ENCODE measurements at places on chromosomes 12 and 14. TPM values are rescaled to one million over a fixed set of nuclear protein-coding genes. Genes with fewer than 3 reads are reported as not detected.
A peak's percentile ranks its signal among the peaks of the same experiment; 100 is the strongest.

IRAK3 gene
- polyA plus RNA-seq, result 4.6 TPM

FRMD6 gene
- 20.8 TPM for polyA plus RNA-seq

ART4 gene
- polyA plus RNA-seq, result 0.16 TPM

LMNTD1 gene
- polyA plus RNA-seq, result 0.12 TPM

PTPRB gene
- 20.6 TPM for polyA plus RNA-seq

IFT43 gene
- 44.1 TPM for polyA plus RNA-seq

ABCB9 gene
- polyA plus RNA-seq, result 5.1 TPM

STYX gene
- 20.9 TPM for polyA plus RNA-seq

DNA sequence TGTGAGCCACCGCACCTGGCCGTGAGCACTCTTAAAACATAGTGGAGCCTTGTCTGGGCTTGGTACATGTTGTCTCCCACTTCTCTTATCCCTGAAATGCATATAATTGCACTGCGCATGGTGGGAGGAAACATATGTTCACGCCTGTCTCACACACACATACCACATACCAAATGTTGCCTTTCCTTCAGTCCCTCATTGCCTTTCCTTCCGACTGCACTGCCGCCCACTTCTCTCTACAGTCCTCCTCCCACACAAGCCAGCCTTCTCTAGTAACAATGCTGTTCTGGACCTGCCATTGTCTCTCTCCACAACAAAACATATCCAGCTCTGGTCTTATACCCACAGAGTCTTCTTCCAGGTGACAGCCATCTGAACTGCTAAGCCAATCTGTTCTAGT lies 88.3 kb upstream of the PTHLH start:
- DNase-seq, result no peak

- DNase-seq, result no peak
These were observed 5.5 kb downstream of the MAP3K12 start for GRCh38 chr12:53493610-53494391.

DNA sequence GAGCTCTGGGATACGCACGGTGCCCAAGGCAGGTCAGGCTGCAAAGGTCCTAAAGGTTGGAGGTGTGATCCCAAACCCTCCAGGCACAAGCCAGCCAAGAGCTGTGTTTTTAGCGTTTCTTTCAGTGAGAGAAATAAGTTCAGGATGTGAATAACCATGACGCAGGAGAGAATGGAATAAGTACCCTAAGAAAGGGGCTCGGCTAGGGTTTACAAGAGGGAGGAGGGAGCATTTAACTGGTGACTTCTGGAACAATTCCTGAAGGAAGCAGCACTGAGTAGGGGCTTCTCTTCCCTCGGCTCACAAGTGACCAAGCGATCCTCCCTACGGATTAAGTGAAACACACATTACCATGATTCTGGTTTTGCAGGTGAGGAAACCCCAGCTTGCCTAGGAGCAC lies 29.4 kb downstream of the SSH1 start:
- DNase-seq, result no peak

DNA sequence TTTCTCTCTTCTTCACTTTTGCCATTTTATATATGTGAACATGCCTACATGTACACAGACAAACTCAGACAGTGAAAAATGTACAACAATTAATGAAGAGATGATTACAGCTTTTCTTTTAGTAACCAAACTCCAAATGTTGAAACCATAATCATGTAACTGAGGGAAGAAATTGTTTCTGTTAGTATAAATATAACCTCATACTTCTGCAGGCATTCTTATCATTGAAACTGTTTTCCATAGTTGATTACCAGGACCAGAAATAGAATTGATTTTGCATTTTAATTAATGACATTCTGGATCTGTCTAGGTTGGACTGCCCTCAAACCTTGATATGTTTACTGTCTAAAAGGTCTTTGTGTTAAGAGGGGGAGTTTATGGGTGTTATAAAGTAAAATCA lies 3.2 kb downstream of the ANO4 start:
- no peak for DNase-seq

GRCh38 chr12:82359115-82359478 lies 768 bp downstream of the METTL25 start:
- DNase-seq, result no peak

DNA sequence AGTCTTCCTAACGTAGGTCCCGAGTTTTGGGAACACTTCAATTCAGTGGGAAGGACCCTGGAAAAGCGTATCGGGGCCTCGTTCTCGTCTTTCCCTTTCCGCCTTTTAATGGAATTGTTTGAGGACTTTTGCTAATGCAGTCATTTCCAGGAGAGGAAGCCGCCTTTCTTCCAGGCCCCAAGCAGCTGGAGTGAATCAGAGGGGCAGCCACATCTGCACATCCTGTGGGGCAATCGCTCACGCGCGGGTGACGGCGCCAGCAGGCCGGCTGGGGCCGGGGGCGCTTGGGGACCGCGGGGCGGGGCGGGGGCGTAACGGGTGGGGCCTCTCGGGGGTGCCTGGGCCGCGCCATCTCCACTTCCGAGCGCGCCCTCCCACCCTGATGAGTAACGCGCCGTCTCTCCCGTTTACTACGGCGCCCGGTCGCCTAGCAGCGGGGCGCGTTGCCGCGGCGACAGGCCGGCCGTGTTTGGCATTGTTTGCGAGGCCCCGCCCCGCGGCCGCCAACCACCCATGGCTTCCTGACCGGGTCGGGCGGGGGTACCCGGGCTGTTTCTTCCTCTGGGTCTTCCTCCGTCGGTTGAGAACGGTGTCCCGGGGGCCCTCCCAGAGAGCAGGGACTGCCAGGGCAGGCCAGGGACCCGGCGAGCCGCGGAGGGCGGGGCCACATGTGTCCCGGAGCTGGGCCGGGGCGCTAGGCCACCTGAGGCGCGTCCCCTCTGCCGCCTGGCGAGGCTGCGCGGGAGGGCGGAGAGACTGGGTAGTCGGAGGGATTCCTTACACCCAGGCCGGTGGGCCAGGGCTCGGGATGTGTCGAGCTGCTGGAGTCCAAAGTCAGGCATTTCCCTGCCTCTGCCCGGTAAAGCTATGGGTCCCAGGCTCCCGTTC lies 2.3 kb downstream of the GSG1 start:
- DNase-seq, result peak; percentile 82

GRCh38 chr14:54322246-54322645 lies 74.6 kb upstream of the CDKN3 start:
- DNase-seq, result no peak

DNA sequence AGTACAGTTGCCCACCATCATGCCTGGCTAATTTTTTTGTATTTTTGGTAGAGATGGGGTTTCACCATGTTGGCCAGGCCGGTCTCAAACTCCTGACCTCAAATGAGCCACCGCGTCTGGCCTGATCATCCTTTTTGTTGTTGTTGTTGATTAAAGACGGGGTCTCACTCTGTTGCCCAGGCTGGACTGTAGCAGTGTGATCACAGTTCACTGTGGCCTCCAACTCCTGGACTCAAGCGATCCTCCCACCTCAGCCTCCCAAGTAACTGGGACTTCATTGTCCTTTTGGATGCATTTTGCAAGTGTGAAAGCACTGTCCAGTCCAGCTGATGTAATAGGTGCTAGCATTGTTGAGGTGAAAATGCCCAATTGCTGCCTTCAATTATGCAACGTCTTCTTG lies 27.1 kb upstream of the ATXN2 start:
- no peak for DNase-seq

GRCh38 chr12:13282861-13283260 lies 86.3 kb downstream of the EMP1 start:
- no peak for DNase-seq

- DNase-seq, result no peak
These were observed 96.2 kb downstream of the NEDD1 start for GRCh38 chr12:97003276-97003675.

DNA sequence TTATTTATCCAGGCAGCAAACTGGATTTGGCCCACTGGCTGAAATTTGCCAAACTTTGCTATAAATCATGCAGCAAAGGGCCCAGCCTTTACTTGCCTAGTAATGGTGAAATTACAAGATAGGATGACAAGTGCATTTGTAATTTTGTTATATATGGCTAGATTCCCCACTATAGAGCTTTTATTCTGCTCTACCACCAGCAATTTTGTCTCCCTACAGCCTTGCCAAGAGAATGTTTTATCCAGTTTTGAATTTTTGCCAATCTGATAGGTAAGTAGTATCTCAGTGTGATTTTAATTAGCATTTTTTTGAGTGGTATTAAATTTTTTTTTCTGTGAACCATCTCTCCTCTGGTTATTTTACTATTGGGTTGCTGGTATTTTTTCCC lies 161.6 kb downstream of the SLC41A2 start:
- no peak for DNase-seq

DNA sequence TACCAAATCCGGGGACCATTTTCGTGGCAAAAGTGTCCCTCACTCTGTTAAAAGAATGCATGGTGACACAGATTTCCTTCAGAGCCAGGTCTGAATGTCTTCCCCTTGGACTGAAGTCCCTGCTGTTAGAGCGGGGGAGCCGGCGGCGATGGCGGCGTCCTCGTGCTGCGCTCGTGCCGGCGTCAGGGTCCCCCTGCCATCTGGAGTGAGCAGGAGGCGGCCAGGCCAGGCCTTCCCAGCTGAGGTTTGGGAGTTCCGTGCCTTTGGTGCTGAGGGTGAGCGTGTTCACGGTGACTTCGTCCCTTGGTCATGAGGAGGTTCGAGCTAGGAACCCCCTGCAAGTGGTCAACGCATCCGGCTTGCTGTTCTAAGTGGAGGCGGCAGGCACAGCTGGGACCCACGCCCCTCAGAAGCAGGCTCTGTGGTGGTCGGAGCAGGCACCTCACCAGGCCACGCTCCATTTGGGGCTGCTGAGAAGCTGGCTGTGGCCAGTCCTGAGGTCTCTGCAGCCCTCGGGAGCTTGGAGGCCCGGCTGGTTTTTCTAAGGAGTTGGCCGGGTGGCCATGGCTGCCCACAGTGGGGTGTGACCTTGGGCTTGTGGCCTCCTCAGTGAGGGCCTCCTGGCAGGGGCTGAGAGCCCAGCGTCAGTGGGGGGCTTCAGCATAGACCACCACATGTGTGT lies 9.5 kb downstream of the ZFYVE21 start:
- DNase-seq, result no peak

DNA sequence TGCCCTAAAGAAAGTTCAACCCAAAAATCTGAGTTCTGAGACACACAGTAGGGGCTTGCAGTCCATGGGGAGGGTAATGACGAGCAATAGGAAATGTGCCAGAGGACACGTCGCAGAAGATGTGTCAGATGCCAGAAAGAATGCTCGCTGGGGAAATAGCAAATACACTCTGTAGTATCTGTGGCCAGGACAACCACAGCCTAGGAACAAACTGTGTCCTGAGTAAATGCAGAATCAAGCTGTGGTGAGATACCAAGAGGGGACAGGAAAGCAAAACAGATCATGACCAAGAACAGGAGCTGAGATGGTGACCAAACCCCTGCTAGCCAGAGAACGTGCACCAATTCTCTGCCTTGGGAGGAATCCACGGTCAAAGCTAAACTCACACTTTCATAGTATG lies 9.1 kb downstream of the CRACR2A start:
- no peak for DNase-seq

DNA sequence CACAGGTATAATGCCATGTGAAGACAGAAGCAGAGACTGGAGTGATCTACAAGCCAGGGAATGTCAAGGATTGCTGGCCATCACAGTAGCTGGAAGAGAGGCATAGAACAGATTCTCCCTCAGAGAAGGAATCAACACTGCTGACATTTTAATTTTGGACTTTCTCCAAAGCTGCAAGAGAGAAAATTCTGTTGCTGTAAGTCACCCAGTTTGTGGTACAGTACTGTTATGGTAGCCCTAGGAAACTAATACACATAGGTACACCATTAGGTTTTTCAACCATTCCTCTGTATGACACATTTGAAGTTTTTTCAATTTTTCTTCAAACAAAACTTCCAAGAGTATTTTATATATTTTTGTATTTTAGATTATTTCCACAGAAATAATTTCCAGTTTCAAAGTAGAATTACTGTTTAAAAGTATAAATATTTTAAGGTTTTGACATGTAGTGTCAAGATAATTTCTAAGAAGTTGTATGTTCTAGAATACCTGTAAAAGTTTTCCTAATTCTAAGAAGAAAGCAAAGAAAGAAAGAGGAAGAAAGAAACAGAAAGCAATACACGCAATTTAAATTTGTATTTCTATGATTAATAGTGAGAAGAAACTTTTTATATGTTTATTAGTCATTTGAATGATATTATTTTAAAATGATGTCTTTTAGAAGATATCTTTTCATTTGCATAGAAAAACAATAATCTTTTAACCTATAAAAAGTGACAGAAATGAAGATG lies 64.9 kb upstream of the CATSPERB start:
- no peak for DNase-seq

- peak; percentile 22 for DNase-seq
These were observed 1.0 kb upstream of the BTG1 start for GRCh38 chr12:92146497-92147224.

- no peak for DNase-seq
These were observed 577 bp downstream of the DTX3 start for GRCh38 chr12:57604992-57605810.

- DNase-seq, result peak; percentile 60
These were observed 19.8 kb downstream of the GALNT6 start for GRCh38 chr12:51371295-51371953.

DNA sequence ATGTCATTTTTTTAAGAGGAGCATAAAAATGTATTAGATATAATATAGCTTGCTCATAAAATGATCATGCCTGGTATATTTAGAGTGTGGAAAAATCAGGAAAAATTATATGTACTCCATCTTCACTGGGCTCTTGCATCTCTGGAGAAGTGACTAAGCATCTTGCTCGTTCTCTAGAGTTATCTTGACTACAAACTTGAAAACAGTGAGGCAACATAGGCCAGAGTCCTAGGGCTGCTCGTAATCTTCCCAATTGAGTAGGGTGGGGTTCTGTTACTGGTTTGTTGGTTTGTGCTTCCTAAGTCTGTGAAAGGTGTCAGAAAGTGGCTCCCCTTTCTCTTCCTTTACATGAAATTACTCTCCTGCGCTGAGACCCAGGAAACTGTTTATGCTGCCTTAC lies 46.2 kb downstream of the AACS start:
- no peak for DNase-seq

- no peak for DNase-seq
These were observed 309.4 kb upstream of the DIO3 start for GRCh38 chr14:101251812-101252442.

GRCh38 chr14:103512701-103513611 lies 9.7 kb downstream of the CKB start:
- DNase-seq, result no peak

DNA sequence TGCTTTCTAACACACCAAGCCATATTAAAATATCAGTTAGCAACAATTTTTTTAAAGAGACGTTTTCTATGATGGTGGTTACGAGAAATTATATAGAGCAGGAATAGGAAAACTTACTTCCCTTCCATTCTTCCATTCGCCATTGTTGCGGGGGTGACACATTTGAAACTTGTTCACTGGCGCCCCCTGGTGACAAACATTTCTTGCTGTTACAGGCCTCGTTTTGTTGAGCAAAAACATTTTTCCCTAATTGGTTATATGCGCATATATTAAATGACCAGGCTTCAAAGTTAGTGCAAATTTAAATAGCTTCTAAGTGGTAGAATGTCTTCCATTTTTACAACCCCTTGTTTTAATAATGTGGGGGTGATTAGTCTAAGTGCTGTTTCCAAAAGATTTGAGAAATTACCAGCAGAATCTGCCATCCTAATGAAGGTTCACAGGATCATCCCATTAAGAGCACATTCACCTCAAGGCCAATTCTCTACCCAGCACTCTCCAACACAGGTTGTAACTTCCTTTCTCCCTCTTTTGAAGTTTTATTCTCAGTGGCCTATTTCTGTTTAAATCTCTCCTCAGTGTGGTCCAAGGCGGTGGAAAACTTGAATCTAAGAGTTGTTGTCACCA lies 1124.7 kb downstream of the FLRT2 start:
- DNase-seq, result no peak

All from right renal pelvis (tissue), 4 donors.